ENCODE measurements at places on chromosomes 13 and 19.

GRCh38 chr13:25978961-25979360 lies 72.9 kb downstream of the SHISA2 start:
- DNase-seq, result no peak

- DNase-seq, result no peak
Observed at GRCh38 chr13:110225609-110226574, 81.1 kb downstream of the COL4A1 start.

- no peak for DNase-seq
Observed at GRCh38 chr19:2040647-2041432, 10.2 kb downstream of the MKNK2 start.

GRCh38 chr13:40547591-40548315 lies 118.7 kb downstream of the FOXO1 start:
- DNase-seq, result no peak

DNA sequence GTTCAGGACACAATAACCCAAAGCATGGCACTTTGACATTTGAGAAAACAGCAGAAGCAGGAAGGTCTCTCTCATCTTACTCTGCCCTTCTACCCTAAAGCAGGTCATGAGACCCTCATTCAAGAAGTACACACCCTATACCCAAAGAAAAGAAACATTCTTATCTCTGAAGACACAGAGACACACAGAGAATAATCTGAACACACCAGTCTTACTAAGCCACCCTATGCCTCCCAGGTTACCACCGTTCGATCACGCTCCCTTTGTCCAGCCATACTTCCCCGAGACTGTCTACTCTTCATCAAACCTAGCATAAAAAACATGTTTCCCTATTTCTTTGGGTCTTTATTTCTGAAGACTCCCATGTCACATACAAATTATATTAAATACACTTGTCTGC lies 66.5 kb upstream of the ANKRD10 start:
- no peak for DNase-seq

DNA sequence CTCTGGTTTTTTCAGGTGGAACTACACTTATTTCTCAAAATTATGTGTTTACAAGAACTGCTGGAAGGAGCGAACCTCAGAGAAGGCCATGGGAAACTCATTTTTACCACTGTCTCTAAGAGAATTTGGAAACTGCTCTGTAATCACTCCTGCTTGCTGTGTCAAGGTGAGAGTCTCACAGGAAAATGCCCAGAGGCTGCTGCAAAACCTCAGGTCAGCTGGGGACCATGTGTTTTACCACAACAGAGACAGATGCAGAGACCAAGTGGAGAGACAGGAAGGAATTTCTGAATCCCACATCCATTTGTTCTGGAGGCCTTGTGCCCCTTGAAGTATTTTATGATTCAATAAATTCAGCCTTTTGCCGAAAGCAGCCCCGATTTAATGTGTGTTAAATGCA lies 743.8 kb upstream of the SLC10A2 start:
- DNase-seq, result no peak

GRCh38 chr19:17688853-17689595 lies 870 bp upstream of the UNC13A start:
- DNase-seq, result no peak

- DNase-seq, result no peak
Observed at GRCh38 chr13:27338207-27338606, 67.6 kb downstream of the RASL11A start.

- DNase-seq, result no peak
Observed at GRCh38 chr13:29847501-29847983, 2.9 kb downstream of the UBL3 start.

GRCh38 chr13:97111756-97112155 lies 110.4 kb upstream of the MBNL2 start:
- no peak for DNase-seq

GRCh38 chr19:19517235-19517619 lies 1.2 kb downstream of the NDUFA13 start:
- no peak for DNase-seq

- no peak for DNase-seq
Observed at GRCh38 chr19:55831846-55832245, at the start of gene NLRP11. Gene NLRP11 (minus strand): TSS chr19:55831999. CDS start chr19:55818174, 13,825 bp downstream.

DNA sequence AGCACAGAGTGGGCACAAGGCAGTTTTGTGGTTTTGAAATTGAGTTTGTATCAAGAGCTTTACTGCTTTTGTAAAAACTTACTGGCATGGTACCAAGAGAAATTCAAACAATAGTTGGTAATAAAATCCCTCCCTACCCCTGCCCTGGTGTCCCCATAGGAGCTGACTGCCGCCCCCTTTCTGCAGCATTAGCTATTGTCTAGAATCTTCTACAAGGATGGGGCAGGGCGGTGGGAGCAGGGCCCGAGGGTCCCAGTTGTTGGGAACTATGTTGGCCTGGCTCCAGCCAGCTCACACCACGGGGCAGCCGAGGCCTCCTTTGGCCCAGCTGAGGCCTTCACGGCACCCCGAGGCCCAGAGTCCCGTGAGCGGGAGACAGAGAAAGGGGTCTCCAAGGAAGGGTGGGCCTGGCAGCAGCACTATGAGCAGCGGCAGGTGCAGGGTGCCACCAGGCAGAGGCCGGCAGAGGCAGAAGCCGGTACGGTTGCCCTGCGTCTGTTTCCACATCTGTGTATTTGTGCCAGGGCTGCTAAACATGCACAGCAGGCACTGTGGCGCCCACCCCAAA lies 57.9 kb downstream of the KDM4B start:
- DNase-seq, result no peak

DNA sequence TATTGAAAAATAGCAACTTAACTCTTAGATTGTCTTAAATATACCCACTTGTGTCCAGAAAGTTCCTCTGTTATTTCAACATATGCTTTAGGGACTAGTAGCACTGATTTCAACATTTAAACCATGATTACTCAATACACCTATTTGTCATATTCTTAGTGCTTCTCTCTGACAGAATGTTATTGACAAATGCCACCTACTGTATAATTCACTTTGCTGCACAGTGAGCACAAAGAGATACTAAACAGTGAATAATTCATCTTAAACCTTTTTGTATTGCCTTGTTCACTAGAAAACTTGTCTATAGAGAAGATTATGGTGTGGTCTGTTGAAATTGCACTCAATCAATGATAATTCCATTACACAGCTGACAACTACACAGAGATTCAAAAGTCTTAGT lies 692.6 kb downstream of the PCDH17 start:
- DNase-seq, result no peak

GRCh38 chr19:11657307-11657706 lies 60.0 kb downstream of the ZNF627 start:
- no peak for DNase-seq

DNA sequence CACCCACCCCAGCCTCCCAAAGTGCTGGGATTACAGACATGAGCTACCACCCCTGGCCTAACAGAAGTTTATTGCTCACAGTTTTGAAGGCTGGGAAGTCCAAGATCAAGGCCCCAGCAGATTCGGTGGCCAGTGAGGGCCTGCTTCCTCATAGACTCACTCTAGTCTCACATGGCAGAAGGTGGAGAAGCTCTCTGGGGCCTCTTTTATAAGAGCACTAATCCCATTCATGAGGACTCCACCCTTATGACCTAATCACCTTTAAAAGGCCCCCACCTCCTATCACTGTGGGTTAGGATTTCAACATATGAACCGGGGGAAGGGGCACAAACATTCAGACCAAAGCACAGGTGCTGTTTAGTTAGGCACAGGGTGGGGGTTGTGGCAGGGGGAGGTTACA lies 6.9 kb upstream of the SWSAP1 start:
- DNase-seq, result no peak

DNA sequence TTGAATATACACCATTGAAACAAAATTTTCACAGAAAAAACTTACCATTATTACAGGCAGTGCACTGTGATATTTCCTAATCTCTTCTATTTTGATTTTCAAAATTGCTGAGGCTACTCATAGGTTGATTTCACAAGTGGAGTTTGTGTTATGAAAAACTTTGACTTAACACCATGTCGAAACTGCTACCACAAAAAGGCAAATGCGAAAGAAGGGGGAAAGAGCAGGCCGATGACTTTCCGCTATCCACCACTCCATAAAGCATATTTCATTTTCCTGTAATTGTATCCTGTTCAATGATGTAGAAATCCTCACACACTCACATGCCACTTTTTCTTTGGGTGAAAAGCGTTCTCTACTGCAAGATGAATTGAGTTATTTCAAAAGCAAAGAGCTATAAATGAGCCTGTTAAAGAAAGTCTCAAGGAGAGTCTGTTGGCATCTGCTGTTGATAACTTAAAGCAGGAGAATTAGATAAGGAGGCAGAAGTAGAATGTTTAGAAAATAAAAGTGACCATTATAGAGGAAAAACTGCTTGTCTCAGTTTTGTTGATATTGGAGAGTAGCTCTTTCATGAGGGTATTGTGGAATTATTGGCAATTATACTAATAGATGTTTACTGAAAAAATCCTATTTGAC lies 18.8 kb downstream of the KL start:
- DNase-seq, result no peak

DNA sequence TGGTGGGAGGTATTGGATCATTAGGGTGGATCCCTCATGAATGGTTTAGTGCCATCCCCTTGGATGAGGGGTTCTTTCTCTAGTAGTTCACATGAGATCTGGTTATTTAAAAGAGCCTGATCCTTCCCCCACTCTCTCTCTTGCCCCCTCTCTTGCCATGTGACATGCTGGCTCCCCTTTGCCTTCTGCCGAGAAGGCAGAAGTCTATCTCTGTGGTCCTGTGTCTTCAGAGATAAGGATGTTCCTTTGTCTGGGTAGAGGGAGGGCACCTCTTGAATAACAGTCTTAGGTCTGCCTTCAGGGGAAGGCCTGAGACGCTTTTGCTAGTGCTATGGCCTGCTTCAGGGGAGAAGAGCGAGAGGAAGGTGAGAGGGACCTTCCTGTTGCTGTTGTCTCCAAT lies 2.0 kb upstream of the ZDHHC20 start:
- DNase-seq, result no peak

- DNase-seq, result no peak
Observed at GRCh38 chr13:101514695-101515275, 62.3 kb downstream of the ITGBL1 start.

GRCh38 chr13:76672420-76672819 lies 213.8 kb downstream of the KCTD12 start:
- DNase-seq, result no peak

DNA sequence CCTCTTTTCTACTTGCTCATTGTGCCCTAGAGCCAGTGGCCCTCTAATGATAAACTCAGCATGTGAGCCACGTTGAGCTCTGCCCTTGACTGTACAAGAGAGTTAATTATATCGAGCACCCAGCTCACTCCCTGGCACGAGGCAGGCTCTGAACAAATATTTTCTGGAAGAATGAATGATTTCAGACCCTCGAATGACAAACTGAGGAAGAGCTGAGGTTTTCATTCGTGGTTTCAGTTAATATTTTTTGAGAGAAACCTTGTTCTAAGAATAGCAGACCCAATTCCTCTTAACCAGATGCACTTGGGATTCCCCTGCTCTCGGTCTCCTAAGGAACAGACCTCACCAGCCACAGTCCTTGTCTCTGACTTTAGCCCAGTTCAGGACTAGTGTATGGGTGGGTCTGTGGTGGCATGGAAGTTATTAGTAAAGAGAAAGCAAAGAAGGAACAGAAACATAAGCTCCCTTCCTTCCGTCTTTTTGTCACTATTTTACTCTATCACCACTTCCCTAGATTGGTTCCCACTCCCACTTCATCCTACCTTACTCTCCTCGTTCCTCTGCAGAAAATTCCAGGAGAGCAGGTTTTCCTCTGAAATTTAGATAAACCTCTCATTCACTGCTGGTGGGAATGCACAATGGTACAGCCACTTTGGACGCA lies 22.1 kb upstream of the WDFY2 start:
- DNase-seq, result no peak

GRCh38 chr19:2586196-2586595 lies 110.3 kb downstream of the GADD45B start:
- no peak for DNase-seq

DNA sequence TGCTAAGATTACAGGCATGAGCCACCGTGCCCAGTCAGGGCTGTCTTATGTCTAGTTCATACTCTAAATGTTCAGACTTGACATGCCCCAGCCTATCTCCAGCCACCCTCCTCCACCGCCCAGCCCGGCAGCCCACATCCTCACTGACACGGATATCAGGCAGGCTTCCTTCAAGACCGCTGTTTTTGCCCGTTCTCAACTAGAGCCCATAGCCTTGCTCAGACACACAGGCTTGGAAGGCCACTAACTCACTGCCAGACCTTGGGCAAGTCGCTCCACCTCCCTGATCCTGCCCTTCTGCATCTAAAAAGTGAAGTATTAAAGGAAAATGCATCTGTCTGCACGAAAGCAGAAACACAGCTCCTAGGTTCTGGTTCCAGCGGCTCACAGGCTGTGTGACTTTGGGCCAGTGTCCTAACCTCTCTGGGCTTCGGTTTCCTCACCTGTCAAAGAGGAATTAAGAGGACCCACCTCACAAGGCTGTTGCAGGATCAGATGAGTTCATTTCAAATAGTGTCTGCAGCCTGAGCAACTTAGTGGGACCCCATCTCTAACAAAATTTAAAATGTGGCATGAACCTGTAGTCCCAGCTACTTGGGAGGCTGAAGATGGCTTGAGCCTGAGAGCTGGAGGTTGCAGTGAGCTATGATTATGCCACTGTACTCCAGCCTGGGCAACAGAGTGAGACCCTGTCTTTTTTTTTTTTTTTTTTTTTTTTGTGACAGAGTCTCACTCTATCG lies 14.5 kb upstream of the CERS4 start:
- peak; percentile 24 for DNase-seq

DNA sequence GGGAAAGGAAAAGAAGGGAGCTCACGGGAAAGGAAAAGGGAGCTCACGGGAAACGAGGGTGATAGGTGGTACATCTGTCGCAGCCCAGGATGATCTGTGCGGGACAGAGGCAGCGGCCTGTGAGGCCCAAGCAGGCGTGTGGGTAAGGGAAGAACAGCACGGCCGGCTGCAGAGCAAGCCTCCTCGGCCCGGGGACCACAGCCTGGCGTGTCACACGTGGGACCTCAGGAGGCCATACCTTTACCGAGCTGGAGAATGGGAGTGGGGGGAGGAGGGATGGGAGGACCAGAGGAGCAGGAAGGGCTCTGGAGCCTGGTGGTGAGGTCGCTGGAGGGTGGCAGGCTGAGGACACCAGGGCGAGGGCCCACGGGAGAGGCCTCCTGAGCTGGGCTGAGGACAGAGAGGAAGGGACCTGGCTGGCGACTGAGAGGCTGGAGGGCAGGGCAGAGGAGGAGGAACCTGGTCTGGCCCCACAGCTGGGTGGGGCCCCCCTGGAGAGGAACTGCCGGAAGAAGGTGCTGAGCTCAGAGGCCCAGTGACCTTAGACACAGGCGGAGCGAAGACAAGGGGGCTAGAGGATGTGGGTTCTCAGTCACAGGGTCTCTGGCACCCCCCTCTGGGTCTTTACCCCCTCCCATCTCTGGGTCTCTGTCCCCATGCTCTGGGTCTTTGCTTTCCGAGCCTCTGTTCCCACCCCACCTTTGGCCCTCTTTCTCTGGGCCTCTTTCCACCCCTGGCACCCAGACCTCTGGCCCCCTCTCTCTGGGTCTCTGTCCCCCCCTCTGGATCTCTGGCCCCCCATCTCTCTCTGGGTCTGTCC lies 2.9 kb upstream of the FTL start:
- DNase-seq, result no peak

- no peak for DNase-seq
Observed at GRCh38 chr19:20482721-20483120, 82.9 kb downstream of the ZNF737 start.

GRCh38 chr19:11136400-11137101 lies 19.0 kb downstream of the SPC24 start:
- no peak for DNase-seq

GRCh38 chr13:112532837-112533745 lies 54.9 kb downstream of the TUBGCP3 start:
- DNase-seq, result no peak
